Stimulated activated CD4-positive, alpha-beta T cell treated with anti-CD3 and anti-CD28 coated beads, Interleukin-2, amount 100 ng/mL, for 24 hours (primary cell): ENCODE measurements at places on chromosomes 12 and 14.

DNA sequence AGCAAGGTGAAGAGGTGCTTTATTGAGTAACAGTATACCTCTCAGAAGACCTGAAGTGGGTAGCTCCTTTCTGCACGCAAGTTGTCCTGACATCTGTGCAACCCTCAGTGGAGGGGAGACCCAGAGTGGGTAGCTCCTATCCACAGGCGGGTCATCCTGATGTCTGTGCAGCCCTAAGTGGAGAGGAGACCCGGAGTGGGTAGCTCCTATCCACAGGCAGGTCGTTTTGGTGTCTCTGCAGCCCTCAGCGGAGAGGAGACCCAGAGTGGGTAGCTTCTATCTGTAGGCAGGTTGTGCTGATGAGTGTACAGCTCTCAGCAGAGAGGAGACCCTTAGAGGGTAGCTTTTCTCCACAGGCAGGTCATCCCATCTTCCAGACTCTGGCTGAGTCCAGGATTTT, 45.1 kb upstream of the PRPF39 start:
- no peak for DNase-seq

GRCh38 chr12:55682087-55682796, 25.5 kb downstream of the ITGA7 start:
- no peak for DNase-seq

GRCh38 chr12:94290353-94290752, 142.0 kb downstream of the PLXNC1 start:
- DNase-seq: no peak

DNA sequence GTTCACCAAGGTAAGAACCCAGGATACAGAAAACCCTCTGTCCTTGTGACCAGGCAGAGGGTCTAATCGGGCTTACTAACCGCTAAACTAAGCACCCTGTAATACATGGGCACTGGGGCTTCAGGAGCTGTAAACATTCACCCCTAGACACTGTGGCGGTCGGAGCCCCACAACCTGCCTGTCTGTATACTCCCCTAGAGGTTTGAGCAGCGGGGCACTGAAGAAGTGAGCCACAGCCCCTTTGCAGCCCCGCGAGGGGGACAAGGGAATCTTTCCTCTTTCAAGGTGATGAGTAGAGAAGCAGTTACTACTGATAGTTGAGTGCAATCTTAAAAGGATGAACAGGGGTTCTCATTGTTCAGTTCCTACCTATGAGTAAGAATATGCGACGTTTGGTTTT, 397.2 kb downstream of the AEBP2 start:
- DNase-seq: no peak

- DNase-seq: no peak
These were observed 88.2 kb upstream of the PTGDR start for GRCh38 chr14:52179141-52179790.

DNA sequence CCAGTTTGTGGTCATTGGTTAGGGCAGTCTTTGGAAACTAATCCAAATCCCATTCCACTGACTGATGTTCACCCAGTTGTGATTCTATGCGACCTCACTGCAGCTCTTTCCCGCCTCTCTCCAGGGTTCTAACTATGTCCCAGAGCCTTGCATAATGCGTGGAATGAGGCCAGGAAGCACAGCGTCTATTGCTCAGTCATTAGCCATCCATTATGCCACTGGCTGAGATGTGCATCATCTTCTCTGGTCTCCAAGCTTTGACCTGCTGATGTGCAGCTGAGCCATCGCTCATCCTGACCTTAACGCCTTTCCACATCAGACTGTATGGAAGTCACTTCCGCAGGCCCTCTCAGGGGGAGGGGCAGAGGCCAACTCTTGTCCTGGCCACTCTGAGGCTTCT, 115.4 kb upstream of the VRK1 start:
- no peak for DNase-seq

DNA sequence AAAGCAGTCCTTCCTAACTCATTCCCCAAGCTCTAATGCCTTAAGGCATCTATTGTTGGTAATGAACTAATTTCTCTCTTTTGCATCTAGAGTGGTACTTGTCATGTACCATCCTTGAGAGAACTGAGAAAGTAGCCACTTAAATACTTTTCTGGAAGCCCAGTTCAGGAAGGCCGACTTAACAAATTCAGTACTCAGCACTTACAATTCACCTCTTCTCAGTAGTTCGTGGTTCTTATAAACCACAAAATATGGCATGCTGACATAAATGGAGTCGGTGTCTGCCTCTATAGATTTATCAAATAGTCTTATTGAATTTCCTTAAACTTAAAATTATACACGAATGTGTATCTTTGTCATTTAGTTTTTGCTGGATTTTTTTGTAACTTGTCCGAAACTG, 9.4 kb upstream of the COCH start:
- DNase-seq: no peak

DNA sequence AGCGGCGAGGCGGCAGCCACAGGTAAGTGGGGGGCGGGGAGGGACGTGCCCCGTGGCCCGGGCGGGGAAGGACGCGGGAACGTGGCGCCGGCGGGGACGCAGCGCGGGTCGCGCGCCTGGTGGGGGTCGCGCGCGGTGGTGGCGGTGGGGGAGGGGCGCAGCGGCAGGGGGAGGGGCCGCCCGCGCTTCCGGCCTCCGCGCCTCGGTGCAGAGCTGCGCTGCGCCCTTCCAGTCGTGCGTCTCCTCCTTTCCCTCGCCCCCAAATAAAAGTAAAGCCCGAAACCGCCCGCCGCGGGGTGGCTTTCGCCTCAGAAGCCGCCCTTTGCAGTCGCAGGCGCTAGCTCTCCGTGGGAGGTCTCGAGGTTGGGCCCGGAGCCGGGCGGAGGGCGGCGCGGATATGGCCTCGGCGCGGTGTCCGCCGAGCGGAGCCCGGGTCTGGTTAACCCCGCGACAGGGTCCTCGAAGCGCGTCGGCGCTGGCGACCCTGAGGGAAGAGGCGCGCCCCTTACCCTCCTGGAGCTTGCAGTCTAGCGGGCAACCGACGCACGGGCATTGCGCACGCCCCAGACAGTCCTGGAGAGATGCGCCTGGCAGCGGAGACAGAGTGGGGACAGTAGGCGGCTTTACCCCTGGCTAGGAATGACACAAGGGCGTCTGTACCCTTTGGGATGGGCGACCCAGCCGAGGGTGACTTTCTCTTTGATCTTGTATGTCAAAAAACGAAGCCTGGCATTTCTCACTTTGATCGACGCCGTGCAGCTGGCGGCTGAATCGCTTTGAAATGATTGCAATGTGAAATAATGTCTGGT, 589 bp downstream of the ATF1 start:
- peak; percentile 81 for DNase-seq

DNA sequence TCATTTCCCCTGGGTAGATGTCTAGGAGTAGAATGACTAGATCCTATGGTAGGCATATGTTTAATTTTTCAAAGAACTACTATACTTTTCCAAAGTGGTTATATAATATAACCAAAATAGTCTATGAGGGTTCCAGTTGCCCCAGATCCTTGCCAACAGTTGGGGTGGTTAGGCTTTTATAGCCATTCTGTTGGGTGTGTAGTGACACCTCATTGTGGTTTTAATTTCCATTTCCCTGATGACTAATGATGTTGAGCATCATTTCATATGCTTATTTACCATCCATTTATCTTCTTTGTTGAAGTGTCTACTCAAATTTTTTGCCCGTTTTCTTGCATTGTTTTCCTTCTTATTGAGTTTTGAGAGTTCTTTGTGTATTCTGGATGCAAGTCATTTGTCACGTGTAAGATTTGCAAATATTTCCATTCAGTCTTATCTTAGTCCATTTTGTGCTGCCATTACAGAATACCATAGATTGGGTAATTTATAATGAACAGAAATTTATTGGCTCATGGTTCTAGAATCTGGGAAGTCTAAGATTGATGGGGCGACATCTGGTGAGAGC, 4.7 kb downstream of the SYNE2 start:
- DNase-seq: no peak

DNA sequence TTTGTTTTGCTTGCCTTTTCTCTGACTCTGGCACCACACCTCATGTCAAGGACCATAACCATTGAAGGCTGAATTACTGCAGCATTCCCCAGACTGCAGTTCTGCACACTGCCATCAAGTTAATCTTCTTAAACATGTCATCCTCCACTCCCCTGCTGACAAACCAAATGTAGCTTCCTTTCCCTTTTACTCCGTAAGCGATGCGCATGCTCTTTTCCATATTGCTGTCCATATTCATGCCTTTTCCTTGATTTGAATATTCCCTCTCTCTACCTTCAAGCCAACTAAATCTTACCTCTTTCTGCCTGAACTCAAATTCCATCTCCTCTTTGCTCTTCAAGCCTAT, 13.6 kb downstream of the GPX2 start:
- DNase-seq: no peak
